ENCODE measurements at places on chromosomes 7 and 10.

GRCh38 chr7:27150568-27151340, 1.6 kb downstream of the HOXA3 start:
- peak; percentile 80 for DNase-seq

DNA sequence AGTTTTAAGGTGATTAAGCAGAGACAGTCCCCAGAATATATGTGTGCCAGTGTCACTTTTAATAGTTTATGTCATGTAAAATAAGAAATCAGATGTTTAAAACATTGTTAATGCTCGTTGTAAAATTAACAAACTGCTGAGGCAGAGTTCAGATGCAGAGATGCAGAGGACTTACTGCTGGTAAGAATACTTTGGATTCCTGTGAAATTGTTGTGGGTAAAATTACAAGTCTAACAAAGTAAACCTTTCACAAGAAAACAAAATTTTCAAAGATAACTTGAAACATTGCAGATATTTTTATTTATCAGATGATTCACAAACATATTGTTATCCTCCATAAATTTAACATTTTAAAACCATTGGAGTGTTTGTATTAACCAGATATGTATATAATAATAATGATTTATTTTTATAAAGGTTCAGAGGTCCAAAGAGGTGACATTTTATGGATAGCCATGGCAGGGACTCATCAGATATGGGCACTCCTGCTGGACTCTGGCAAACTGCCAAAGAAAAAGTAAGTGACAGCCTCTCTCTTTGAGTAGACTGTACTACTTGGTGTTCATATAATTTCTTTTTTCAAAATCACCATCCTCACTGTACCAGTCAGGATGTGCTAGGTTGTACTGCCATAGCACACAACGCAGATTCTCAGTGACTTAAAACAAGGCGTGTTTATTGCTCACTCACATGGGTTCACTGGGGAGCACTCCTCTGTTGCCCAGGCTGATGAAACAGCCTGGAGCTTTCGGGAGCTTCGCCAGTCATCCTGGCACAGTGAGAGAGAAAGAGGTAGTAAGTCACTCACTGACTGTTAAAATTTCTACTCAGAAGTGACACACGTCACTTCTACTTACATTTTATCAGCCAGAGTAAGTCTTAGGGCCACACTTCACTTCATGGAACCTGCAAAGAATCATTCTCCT, 43.5 kb downstream of the NHLRC2 start:
- no peak for DNase-seq

GRCh38 chr7:80039251-80039884, 95.3 kb upstream of the GNAI1 start:
- DNase-seq, result no peak

- DNase-seq, result peak; percentile 25
These were observed 47.0 kb downstream of the RASGEF1A start for GRCh38 chr10:43219848-43220247.

DNA sequence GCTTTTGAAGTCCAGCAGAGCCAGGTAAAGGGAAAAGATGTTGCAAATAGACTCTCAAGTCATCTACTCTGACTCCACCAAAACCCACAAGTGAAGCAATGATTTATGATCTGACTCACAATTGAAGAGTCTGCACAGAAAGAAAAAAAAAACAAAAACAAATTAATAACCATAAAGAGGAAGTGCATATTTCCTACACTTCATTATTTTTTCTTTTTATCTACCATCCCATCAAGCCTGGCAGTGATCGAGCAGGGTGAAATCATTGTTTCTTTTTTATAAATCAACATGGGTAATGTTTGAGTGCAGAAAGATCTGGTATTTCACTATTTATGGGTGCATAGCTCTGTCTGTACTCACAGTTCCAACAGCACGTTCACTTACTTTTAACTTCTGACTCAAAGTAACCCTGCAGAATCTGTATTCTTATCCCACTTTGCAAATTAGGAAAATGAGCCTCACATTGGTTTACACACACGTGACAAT, 829.0 kb downstream of the TNS3 start:
- no peak for DNase-seq

GRCh38 chr7:40921589-40922315, 781.1 kb downstream of the INHBA start:
- no peak for DNase-seq

- DNase-seq, result no peak
These were observed 24.9 kb downstream of the CYP17A1 start for GRCh38 chr10:102812231-102812876.

- DNase-seq, result no peak
These were observed 276.9 kb downstream of the GATA3 start for GRCh38 chr10:8331387-8331786.

DNA sequence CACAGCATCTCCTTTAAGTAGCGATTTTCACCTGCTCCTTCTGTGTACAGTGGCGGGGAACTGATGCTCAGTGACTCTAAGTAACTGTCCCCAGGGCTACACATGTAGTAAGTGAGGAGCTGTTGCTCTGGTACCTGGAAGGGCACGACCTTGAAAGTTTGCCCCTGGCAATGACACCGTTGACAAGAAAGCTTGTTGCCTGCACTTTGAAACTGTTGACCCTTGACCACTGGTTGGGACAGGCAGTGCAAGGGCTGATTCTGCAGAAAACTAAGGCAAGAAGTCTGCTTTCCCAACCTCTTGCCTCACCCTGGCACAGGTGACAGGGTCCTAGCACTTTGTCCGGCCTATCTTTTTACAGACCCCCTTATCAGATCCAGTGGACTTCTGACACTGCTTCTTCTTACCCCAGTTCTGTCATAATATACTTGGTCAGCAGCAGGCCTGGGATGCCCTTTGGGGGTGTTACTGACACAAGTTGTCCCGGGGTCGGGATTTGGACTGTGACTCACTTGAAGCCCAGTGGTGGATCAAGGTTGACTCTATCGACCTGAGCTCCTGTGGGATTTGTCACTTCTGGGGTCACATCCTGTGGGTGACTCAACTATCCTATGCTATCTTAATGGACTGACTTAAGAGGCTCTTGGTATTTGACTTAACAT, 5.8 kb downstream of the ACSL5 start:
- no peak for DNase-seq

DNA sequence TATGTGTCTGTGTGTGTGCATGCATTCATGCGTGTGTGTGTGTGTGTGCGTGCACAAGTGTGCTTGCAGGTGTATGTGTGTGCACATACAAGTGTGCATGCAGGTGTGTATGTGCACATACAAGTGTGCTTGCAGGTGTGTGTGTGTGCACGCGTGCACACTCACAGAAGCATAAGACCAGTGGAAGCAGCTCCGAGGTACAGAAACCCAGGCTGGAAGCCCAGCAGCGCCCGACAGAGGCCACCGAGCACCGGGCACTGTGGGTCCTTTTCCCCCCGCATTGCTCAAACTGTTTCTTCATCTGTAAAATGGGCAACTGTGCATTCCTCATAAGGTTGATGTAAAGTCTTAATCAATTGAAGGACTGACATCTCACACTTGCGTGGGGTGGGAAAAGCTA, 243.3 kb upstream of the TCERG1L start:
- no peak for DNase-seq
